ENCODE measurements at places on chromosomes 3 and 15. TPM values are rescaled to one million over a fixed set of nuclear protein-coding genes. Genes with fewer than 3 reads are reported as not detected.

GRCh38 chr15:27480141-27480530, 509.2 kb downstream of the GABRG3 start:
- no peak for DNase-seq

DNA sequence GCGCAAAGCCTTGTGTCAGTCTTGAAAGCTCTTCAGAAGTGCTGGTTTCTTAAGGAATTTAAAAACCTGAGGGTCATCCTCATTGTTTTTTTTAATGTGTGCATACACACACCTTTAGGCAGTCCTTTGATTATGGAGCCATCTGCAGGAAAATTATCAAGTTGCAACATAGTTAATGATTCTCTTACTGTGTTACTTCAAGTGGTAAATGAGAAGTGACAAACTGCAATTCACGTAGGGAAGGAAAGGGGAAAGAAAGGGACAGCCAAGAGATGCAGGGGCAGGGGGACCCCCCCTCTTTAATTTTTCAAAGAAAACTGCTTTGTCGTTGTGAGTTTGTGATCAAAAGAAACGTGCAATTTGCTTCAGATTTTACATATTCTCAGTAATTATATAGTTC, 162.4 kb upstream of the CGNL1 start:
- DNase-seq = no peak

TBC1D23 gene
- 31.3 TPM for total RNA-seq

RCCD1 gene
- total RNA-seq = 11.5 TPM

GRCh38 chr3:16720367-16720940, 115.2 kb upstream of the DAZL start:
- DNase-seq = no peak

- no peak for DNase-seq
Measured at GRCh38 chr3:129549006-129549800, 6.2 kb downstream of the H1-8 start.

Measured in left ventricle myocardium superior (tissue), 1 donor.